Activated T-helper 2 cell treated with anti-CD3 and anti-CD28 coated beads, Interferon-gamma antibody, Interleukin-2, Interleukin-4, amounts not matched to agents 10 μg/mL and 5 μg/mL and 100 μg/mL, durations not matched to agents 14 hours and 24 hours and 36 hours (primary cell): ENCODE measurements at places on chromosomes 11 and 22. TPM values are rescaled to one million over a fixed set of nuclear protein-coding genes. Genes with fewer than 3 reads are reported as not detected.

- H3K36me3 ChIP-seq: no peaks in the 10 kb centered on the region
- H3K4me3 ChIP-seq: no peak overlapping the region
- DNase-seq: no peak
These were observed 113.0 kb downstream of the ME3 start for GRCh38 chr11:86559311-86559945.

GRCh38 chr11:4381901-4382300 is 11.6 kb downstream of the TRIM21 start:
- H3K36me3 ChIP-seq: peaks cover 30% of the 10 kb centered on the region
- no peak overlapping the region for H3K27ac ChIP-seq
- H3K4me1 ChIP-seq: no peaks in the 10 kb centered on the region
- H3K4me3 ChIP-seq: no peak overlapping the region

PAMR1 gene
- total RNA-seq: not detected in 2 replicates

C22orf15 gene
- 0.23 and 0.52 TPM in 2 replicates for total RNA-seq
